ENCODE measurements at places on chromosomes 7 and 10.

GRCh38 chr7:22443370-22444180 is 56.4 kb downstream of the STEAP1B start:
- DNase-seq: no peak

GRCh38 chr10:72421885-72422540 is 67.3 kb upstream of the DNAJB12 start:
- DNase-seq: no peak

DNA sequence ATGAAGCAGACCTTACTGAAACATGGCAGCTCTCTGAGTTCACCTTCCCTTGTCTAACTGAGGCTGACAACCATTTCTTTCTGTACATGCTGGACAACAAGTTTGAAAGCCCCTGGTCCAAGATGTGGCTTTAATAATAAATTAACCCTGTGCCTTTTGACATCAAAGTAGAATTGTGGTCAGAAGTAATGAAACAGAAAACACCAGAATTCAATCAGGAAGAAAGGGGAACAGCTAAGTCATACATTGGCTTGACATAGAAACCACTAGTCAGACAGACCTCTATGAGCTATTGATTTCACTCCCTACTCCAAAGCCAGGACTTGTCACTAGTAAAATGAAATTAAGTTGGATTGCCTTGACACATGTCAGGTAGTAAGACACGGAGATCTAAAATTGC is 175.2 kb upstream of the ASAH2 start:
- DNase-seq: no peak

- no peak for DNase-seq
Measured at GRCh38 chr7:1544896-1545416, 11.0 kb downstream of the TMEM184A start.

- DNase-seq: no peak
Measured at GRCh38 chr10:53387562-53387961, 615.0 kb upstream of the MBL2 start.
